ENCODE measurements at places on chromosomes 7 and 10.
A peak's percentile ranks its signal among the peaks of the same experiment; 100 is the strongest.

DNA sequence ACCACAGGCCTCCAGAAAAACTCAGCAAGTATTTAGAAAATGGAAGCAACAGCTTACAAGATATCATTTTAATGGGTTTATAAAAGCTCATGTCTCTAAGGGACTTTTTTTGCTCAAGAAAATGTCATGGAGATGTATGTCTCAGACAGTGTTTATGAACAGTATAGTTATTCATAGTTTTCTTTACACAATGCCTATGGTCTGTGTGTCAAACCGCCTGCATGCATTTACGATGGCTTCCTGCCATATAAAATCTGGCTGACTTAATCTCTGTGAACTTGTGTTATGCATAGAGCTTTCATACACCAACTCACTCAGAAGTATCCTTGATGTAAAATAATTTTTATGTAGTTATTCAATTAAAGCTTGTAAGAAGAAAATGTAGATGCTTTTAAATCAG lies 1314.2 kb upstream of the LRRTM3 start:
- no peak for DNase-seq

DNA sequence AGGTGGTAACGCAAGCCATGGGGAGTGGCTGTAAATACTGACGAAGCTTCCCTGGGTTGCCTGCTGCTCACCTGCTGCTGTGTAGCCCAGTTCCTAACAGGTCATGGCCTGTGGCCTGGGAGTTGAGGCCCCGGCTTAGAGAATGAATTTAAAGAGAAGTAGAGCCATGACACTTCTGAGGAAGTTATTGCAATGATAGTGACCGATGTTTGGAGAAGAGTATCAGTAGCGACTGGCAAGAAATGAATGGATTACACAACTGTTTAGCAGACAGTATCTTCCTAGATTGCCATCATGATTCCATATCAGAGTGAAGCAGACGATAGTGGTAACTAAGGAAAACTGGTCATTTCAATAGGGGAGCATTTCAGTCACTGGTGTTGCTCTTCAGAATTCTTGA lies 249.6 kb downstream of the PLXDC2 start:
- DNase-seq = no peak

DNA sequence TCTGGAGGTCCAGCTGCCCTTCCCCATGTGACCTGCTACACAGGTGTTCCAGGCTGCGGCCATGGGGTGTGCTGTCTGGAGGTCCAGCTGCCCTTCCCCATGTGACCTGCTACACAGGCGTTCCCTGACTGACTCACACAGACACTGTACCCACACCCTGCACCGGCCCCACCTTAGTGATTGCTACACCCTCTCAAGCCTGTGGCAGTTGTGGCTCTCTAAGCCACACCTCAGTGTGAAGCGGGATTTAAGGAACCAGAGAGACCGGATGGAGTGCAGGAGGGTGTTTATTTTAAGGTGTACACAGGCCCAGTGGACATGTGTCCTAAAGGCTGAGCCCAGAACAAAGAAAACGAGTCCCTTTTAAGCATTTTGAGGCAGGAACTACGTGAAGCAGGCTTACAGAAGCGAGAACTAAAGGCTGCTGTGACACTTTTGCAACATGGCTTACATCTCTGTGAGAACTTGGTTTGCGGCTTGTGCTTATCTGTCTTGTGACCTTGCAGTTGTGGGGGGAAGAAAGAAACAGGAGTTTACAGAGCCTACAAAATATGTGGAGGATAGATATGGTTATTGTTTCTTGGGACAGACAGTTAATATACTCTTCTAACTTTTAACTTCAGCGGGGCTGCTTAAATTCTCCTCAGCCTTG lies 326.4 kb downstream of the PAXIP1 start:
- no peak for DNase-seq

- peak; percentile 15 for DNase-seq
These were observed 577 bp upstream of the DDX21 start for GRCh38 chr10:68955355-68955831.

All from HuH-7 (cell line).